ENCODE measurements at places on chromosomes 16 and 17. TPM values are rescaled to one million over a fixed set of nuclear protein-coding genes. Genes with fewer than 3 reads are reported as not detected.

GRCh38 chr16:10428433-10429168 lies 42.7 kb downstream of the ATF7IP2 start:
- DNase-seq, result no peak

DNA sequence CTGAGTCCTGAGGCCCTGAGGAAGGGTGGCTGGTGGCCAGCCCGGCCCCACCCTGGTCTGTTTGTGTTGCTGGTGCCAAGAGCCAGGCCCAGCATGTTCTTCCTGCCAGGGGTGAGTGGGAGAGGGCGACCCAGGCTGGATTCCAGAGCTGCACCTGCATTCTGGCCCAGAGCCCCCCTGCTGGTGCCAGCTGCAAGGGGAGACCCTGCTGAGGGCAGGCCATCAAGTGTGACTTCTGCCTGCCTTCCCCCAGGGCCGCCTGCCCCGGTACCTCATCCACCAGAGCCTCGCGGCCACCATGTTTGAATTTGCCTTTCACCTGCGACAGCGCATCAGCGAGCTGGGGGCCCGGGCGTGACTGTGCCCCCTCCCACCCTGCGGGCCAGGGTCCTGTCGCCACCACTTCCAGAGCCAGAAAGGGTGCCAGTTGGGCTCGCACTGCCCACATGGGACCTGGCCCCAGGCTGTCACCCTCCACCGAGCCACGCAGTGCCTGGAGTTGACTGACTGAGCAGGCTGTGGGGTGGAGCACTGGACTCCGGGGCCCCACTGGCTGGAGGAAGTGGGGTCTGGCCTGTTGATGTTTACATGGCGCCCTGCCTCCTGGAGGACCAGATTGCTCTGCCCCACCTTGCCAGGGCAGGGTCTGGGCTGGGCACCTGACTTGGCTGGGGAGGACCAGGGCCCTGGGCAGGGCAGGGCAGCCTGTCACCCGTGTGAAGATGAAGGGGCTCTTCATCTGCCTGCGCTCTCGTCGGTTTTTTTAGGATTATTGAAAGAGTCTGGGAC lies 2.4 kb upstream of the TCAP start:
- DNase-seq, result no peak

DNA sequence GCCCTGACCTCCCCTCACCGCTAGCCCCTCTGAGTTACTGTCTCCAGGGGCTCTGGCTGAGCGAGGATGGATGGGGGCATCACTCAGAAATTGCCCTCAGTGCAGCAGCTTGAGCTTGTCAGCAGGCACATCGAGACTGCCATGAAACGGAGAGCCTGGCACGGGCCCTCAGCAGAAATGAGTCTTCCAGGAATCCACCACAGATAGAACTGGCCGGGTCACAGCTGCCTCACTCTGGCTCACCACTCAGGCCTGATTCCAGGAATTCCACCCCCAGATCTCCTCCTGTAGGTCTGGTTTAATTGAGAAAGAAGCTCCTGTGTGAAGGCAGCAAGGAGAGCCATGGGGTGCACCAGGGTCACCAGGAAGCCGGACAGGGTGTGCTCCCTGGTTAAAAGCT lies 85.5 kb downstream of the GSG1L start:
- peak; percentile 18 for DNase-seq

PTX4 gene
- not detected for total RNA-seq

DNA sequence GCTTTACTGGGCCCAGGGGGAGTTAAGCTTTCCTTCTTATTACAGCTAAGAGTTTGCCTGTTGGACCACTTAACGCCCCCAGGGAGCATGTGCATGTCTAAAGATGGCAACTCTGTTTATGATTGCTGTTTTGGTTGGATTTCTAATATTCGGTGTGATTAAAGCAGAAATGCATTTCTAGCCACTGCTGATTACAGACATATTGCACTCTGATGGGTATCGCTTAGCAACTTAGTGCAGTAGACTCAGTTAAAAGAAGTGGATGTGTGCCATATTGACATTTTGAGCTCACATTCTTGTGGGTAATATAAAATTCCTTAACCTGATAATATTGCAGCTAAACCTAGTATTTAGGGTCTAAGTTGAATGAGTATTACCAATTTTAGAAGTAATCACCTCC lies 4.2 kb downstream of the NF1 start:
- no peak for DNase-seq

CES3 gene
- 28.9 TPM for total RNA-seq

KRT23 gene
- total RNA-seq, result not detected

- no peak for DNase-seq
These were observed 38.4 kb upstream of the STAC2 start for GRCh38 chr17:39264119-39264518.

DNA sequence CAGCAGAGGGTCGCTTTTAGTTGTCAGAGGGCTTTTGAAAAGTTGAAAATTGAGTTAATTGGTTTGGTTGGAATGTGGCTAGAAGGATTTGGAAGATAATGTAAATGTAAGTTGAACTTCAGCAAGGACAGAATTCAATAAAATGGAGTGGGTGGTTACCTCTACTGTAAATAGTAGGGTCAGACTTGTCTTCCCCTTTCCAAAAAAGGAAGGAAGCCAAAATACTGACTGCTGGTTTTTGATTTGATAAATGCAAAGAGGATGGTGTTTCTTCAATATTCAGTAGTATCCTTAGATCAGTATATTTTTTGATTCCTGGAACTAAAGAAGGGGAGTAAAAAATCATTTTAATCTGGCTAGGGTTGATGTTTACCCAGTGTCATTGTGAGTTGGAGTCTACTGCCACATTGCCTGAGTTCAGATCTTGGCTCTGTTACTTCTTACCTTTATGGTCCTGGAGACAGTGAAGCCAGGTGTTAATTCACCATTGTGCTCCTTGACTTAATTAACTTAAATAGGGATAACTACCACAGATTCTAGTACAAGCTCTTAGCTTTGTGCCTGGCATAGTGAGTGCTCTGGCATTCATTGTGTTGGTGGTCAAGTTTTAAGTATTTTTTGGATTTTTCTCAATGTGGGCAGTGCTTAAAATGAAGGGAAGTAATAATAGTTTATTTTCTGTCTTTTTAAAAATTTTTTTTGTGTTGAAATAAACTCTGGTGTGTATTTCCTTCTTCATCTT lies 4.4 kb downstream of the HAPSTR1 start:
- DNase-seq, result no peak

DNA sequence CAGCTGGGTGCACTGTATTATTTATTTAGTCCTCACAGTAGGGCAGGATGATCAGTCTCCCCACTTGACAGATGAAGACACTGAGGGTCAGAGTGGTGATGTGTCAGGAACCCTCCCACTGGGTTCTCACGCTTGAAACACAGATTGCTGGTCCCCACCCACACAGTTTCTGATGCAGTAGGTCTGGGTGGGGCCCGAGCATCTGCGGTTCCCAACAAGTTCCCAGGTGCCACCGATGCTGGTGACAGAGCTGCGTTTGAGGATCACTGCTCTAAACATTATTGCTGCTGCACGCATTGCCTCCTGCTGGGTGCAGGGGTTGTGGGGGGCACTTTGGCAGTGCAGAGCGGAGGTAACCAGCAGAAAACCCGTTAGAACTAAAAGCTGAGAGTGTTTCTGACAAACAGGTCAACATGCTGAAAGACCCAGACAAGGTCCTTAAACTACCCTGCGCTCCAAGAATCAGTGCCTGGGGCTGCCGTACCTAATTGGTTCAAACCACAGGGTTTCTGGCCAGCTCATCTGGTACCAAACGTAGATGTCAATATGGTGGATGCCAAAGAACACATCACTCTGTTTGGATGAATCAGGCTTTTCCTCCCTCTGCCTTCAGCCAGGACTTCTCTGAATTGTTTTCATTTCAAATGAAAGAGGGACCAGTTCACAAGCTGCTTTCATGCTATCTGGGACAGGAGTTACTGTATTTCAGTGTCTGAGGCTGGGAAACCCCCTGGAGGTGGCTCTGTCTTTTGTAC lies 76.0 kb downstream of the ABCC1 start:
- DNase-seq, result peak; percentile 55

- no peak for DNase-seq
These were observed 23.0 kb downstream of the WNT3 start for GRCh38 chr17:46795379-46795952.

CCR7 gene
- total RNA-seq, result 3.1 TPM

CHCT1 gene
- not detected for total RNA-seq

ITGAX gene
- total RNA-seq, result 18.2 TPM

STX1B gene
- total RNA-seq, result 1.3 TPM

DNA sequence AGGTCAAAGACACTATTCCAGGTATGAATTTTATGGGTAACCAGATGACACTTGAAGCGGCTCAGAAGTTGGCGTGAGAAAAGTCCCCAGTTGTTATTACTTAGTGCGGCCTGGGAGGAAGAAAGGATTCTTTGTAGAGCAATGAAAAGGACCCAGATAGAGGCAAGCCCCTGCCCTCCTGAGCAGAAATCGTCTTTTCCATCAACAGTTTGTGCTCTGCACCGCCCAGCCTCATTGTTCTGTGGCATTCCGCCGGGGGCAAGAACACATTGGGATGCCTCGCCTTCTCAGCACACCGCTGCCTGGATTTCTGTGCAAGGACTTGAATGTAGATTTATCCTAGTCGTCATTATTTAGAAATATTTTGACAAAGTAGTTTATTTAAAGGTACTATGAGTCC lies 32.7 kb upstream of the CRHR1 start:
- DNase-seq, result no peak

ZP2 gene
- total RNA-seq, result not detected

DNA sequence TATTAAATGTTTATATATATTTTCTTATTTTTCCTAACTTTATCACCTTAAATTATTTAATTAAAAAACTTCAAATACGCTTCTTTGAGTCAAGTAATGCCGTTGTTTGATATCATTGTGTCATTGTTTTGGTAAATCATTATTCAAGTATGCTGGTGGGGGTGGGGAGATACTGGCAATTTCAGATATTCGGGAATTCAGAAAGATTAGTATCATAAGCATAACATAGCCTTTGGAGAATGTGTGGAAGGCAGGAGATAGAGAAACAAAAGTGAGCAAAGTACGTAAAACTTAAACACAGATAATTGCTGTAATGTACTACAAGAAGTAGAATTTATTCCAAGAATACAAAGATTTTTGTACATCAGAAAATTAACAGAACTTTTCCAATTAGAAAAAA lies 49.8 kb downstream of the TANC2 start:
- DNase-seq, result no peak

ZNF469 gene
- total RNA-seq, result 1.7 TPM

GRCh38 chr16:88317613-88317965 lies 65.2 kb upstream of the ZNF469 start:
- DNase-seq, result no peak

- DNase-seq, result no peak
These were observed 458 bp downstream of the SLC12A4 start for GRCh38 chr16:67967958-67968399.

- DNase-seq, result no peak
These were observed 16.1 kb upstream of the KRTAP17-1 start for GRCh38 chr17:41331606-41332005.

GRCh38 chr16:72410492-72410891 lies 238.5 kb upstream of the PMFBP1 start:
- no peak for DNase-seq

RNF222 gene
- total RNA-seq, result not detected

- no peak for DNase-seq
These were observed 117.0 kb downstream of the ZNF778 start for GRCh38 chr16:89334461-89334860.

DNA sequence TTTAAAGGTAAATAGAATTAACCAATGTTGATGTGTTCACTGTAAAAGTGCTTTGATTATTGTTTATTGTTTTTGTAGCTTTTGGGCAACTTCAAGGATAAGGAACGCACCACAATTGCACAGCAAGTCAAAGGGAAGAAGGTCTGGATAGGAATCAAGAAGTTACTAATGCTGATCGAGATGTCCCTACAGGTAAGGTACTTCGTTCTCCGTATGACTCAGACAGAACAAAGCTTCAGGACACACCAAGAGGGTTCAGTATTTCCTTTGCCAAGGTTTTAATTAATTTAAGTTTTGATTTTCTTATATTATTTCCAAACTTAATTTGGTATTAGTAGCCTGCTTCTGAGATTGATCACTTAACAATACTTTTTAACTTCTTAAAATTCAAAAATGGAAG lies 67.1 kb downstream of the WNT3 start:
- DNase-seq, result no peak

TRAF4 gene
- 178 TPM for total RNA-seq

KRTAP9-8 gene
- not detected for total RNA-seq

DNA sequence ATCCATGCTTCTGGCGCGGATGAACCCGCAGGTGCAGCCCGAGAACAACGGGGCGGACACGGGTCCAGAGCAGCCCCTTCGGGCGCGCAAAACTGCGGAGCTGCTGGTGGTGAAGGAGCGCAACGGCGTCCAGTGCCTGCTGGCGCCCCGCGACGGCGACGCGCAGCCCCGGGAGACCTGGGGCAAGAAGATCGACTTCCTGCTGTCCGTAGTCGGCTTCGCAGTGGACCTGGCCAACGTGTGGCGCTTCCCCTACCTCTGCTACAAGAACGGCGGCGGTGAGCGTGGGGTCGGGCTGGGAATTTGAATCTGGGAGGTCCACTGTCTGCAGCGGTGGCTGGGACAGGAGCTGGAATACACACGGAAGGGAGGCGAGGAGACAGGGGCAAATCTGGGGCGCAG lies 904 bp downstream of the SLC6A2 start:
- no peak for DNase-seq

REXO5 gene
- 3.4 TPM for total RNA-seq
